Neural progenitor cell (in vitro differentiated cells): ENCODE measurements at places on chromosomes 7 and 10.

DNA sequence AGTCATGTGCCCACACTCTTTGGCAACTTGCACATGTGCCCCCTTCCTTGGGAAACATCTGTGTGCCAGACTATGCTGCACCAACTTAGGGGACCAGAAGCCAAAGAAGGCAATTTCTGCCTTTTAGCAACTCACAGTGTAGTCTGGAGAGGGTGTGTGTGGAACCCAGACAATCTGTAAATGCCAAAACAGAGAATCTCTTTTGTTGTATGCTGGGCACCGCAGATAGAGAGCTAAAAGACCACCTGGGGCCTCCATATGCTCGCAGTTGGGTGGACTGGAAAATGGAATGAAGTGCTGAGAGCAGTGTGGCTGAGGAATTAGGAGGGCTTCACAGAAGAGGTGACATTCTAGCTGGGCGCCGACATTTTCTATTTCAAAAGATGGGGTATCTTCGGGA lies 26.4 kb downstream of the UBTD1 start:
- DNase-seq, result no peak

- DNase-seq, result no peak
Measured at GRCh38 chr7:51517187-51517586, 200.6 kb upstream of the COBL start.

DNA sequence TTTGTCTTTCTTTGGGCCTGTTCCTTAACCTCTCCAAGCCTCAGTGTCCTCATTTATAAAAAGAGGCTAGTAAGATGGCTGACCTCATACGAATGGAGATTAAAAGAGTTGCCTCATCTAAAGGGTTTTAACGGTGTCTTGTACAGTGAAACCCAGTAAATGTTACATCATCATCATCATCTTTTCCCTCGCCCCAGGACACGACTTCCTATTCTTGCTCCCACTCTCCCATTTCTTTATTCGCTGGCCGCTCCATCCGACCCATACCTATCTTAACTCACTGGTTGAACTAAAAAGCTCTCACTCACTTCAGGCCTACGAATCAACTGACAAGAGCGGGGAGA lies 554 bp downstream of the FRA10AC1 start:
- no peak for DNase-seq

GRCh38 chr7:108332937-108333336 lies 123.3 kb downstream of the NRCAM start:
- no peak for DNase-seq

GRCh38 chr7:110568388-110568787 lies 522.5 kb upstream of the LRRN3 start:
- no peak for DNase-seq

DNA sequence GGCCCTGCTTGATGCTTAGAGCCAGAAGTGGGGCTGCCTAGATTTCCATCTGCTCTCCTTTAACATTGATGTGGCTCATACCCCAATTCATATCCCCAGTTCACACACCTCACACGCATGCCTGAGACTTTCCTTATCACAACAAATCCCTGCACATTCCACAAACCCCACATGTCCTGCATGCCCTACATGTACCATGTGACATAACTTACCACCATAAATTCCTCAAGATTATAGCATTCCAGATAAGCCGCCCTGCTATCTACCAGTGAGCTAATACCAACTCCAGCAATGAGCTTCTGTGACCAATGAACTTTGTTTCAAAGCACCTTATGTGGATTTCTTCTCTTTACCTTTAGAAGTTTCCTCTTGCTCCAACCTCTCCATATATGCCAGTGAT lies 104.7 kb upstream of the RAB11FIP2 start:
- no peak for DNase-seq

GRCh38 chr10:110802090-110802489 lies 69.6 kb upstream of the PDCD4 start:
- no peak for DNase-seq

- no peak for DNase-seq
Measured at GRCh38 chr7:157861031-157861491, 524.3 kb downstream of the DNAJB6 start.

- no peak for DNase-seq
Measured at GRCh38 chr10:75379212-75379724, 22.3 kb downstream of the ZNF503 start.

- DNase-seq, result no peak
Measured at GRCh38 chr10:133191651-133192050, 31.6 kb downstream of the KNDC1 start.

DNA sequence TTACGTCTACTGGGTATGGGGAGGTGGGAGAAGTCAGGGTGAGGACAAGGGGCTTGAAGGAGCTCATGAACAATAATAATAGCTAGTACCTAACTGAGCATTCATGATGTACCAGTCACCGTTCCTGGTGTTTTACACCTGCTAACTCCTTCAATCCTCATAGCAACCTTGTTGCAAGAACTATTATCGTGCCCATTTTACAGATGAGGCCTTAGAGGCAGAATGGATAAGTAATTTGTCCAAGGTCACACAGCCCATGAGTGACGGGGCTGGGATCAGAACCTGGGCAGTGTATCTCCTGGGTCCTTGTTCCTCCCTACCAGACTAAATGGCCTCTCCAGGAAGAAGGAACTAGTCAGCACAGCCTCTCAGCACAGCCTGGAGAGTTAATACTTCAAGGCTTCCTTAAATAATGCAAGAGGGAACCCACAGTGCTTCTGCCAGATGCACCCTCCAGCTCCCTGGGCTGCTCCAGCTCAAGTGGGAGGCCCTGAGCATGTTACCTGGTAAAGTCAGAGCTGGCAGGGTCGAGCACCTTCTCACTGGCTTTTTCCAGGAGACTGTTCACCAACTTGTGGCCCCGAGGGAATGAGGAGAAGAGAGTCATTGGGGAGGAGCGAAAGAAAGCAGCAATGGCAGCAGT lies 28.8 kb downstream of the RRP12 start:
- no peak for DNase-seq

DNA sequence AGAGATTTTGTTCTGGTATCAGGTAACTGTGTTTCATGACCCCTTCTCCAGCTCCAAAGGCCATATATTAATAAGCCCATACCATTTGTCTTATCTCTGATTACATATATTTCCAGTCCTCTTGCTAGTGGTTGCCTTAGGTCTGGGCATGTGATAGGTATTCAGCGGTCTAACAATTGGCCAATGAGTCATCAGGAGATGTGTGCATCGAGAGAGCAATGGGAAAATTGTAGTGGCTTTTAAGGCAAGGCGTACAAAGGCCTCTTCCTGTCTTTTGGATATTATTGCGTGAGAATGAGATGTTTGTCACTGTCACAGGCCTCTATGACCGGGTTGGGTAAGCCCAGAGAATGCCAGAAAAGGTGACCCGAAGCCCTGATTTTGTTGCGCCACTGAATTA lies 38.6 kb upstream of the SFRP5 start:
- no peak for DNase-seq

- no peak for DNase-seq
Measured at GRCh38 chr7:156380261-156380660, 260.3 kb upstream of the RNF32 start.

DNA sequence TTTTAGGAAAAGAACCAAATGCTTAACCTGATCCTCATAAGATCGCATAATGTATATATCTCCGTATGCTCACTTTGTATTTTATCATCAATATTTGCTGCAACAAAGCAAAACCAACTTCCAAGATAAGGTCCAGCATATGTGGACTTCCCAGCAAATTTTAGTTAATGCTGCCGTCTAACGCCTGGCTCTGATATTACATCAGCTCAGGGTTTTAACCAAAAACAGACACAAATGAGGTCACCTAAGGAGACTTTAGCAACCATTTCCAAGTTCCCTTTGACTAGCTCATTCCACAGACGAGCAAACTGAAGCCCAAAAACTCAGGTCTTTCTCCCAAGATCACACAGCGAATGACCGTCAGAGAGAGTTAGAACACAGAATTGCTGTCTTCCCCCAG lies 59.4 kb upstream of the UCN3 start:
- no peak for DNase-seq

DNA sequence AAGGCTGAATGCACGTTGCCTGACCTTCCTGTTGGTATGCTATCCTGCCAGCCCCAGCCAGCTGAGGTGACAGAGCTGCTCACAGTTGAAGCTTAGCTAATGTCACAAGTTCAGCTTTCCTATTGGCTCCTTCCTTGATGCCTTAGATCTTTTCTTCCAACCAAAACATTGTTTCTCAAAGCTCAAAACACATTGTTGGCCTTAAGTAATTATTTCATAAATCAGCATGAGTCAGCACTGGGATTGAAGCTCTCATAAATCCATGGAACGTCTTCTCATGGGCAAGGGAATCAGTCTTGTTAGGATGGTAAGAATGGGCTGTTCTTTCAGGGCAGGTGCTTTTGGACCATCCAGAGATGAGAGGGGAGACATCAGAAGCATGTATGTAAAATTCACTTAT lies 128.1 kb upstream of the SAMD8 start:
- DNase-seq, result no peak

GRCh38 chr7:156963472-156963871 lies 14.0 kb downstream of the NOM1 start:
- no peak for DNase-seq
